ENCODE measurements at places on chromosomes 13 and 19.

- DNase-seq: peak; percentile 78
Observed at GRCh38 chr19:12769689-12770088, 5.7 kb downstream of the HOOK2 start.

GRCh38 chr19:10620786-10621185 lies 4.6 kb upstream of the SLC44A2 start:
- DNase-seq: no peak

- DNase-seq: no peak
Observed at GRCh38 chr19:17081672-17082630, 6.4 kb downstream of the MYO9B start.

GRCh38 chr13:113046883-113047244 lies 58.7 kb upstream of the F7 start:
- DNase-seq: no peak

DNA sequence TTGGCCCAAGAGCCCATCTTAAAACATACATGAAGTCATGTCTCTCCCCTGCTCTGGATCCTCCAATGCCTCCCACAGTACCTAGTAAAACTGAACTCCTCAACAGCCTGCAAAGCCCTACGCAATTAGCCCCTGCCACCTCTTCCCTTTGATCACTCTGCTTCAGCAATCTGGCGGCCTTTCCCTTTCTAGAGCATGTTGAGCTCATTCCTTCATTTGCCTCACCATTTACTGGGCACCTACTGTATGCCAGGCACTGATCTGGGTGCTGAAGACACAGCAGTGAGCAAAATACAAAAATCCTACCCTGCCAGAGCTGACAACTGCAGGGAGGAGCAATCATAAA lies 2.9 kb downstream of the KEAP1 start:
- DNase-seq: no peak

DNA sequence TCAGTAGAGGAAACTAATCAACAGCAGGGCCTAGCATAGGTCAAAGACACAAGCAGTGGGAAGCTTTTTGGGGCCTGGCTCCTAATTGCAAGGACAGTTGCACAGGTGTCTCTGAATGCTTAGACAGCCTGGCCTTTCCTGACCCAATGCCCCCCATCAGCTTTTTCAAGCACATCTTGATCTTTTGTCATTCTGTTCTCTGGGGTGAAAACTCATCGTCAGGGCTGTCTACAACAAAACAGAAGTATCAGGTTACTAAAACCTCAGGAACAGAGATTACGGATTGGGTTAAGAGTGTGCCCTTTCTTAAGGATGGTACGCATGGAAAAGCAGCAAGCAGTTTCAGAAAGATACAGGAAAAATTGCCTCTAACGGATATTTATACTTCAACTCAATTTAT lies 8.3 kb upstream of the ZNF254 start:
- DNase-seq: no peak

- DNase-seq: no peak
Observed at GRCh38 chr13:99356262-99357091, 49.3 kb upstream of the GPR183 start.

GRCh38 chr19:56740501-56740900 lies 68.9 kb upstream of the ZNF835 start:
- DNase-seq: no peak

GRCh38 chr19:48415395-48415794 lies 21.9 kb downstream of the GRIN2D start:
- peak; percentile 83 for DNase-seq

DNA sequence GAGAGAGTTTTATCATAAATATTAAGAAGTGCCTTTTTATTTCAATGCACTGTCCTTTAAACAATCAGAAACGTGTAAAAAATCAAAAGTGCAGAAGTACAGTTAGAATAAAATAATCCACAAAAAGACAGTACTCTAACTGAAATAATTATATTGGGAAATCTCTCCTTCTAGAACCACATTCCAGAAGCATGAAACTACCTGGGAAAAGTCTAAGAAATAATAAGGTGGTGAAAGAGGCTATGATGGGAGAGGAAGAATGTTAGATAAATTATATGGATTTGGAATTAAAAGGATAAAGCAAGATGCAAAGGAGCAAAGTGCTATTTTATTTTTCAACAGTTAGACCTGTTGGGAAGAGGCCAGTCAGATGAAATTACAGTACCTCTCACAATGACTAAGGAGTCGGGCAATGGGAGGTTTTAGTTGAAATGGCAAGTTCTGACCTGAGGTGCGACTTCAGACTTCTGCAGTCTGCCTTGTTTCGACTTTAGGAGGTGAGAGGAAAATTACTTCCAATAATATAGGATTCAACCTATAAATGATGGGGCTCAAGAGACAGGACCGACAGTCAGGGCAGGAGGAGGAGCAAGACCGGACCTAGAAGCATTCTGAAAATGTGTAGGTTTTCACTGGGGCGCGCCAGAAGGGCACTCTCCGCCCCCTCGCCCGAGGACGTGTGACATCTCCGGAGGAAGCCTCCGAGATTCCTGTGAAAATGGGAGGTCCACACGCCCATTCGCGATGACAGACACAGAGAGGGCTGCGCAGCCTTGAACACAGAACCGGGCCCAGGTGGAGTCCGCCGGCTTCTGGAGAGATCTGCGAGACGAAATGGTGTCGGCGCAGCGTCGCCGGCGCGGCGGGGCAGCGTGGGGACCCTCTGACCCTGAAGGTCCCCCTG lies 717 bp downstream of the SPRYD7 start:
- peak; percentile 66 for DNase-seq

DNA sequence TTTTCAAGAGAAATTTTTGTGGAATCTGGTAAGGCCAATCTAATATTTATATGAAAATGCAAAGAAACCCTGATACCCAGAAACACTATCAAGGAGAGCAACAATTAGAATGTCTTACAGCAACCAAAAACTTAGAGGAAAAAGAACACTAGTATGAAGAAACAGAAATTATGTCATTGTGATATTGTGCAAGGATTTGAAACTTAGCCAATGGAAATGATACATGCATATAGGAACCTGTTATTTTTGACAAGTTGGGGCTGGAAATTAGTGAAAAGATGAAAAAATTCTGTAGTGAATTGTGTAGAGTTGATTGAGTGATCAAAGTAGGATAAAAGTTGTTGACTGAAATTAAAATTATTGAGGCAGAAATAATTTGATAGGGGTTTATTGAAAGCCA lies 792.6 kb upstream of the SLITRK6 start:
- DNase-seq: no peak

GRCh38 chr13:77703408-77703807 lies 5.9 kb downstream of the SLAIN1 start:
- no peak for DNase-seq

GRCh38 chr13:97905517-97905916 lies 48.0 kb upstream of the IPO5 start:
- DNase-seq: no peak

DNA sequence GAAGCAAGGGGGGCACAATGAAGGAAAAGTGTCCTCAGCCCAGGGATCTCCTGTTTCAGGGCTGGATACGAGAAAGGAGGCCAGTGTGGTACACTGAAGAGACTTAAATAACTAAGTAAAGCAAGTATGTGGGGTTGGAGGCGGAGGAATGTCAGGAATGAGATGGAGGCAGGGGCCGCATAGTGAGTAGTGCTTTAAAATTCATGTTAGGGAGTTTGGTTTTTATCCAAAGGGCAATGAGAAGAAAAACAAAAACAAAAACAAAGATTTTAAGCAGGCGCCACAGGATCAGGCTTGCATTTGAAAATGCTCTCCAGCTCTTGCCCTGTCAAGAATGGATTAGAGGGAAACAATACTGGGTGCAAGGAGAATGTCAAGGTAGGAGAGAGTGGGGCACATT lies 273.4 kb downstream of the DCLK1 start:
- DNase-seq: no peak

- no peak for DNase-seq
Observed at GRCh38 chr19:32206065-32206464, 139.3 kb upstream of the ZNF507 start.

Data from stimulated activated CD4-positive, alpha-beta T cell treated with anti-CD3 and anti-CD28 coated beads, Interleukin-15, amount 100 ng/mL, for 24 hours (primary cell).